Smooth muscle cell of the pulmonary artery (primary cell): ENCODE measurements at places on chromosomes 5 and 9. TPM values are rescaled to one million over a fixed set of nuclear protein-coding genes. Genes with fewer than 3 reads are reported as not detected.

The ACTBL2 gene
- 0.03 TPM in 1 of 2 replicates, not detected in the other for total RNA-seq

The SPINK4 gene
- 0.91 TPM in 1 of 2 replicates, not detected in the other for total RNA-seq

The ZNF879 gene
- total RNA-seq: 4.1 and 4.6 TPM in 2 replicates

The IL31RA gene
- total RNA-seq: 0.13 and 0.76 TPM in 2 replicates

The SPINK7 gene
- total RNA-seq: not detected in 2 replicates

The FAM78A gene
- total RNA-seq: 0.69 and 0.85 TPM in 2 replicates

The HSPB3 gene
- total RNA-seq: 0.85 and 0.86 TPM in 2 replicates

The GRAMD2B gene
- total RNA-seq: 22.0 and 26.0 TPM in 2 replicates

The DNM1 gene
- 1.9 and 5.8 TPM in 2 replicates for total RNA-seq

The CCDC192 gene
- not detected in 2 replicates for total RNA-seq

The SECISBP2 gene
- total RNA-seq: 23.2 and 27.0 TPM in 2 replicates

The DRD1 gene
- 0.33 and 1.2 TPM in 2 replicates for total RNA-seq

The TERT gene
- total RNA-seq: not detected in 2 replicates

The TRPM3 gene
- 4.5 and 9.9 TPM in 2 replicates for total RNA-seq

The PRSS3 gene
- total RNA-seq: 12.1 and 14.8 TPM in 2 replicates

The BAAT gene
- total RNA-seq: 0.07 TPM in 1 of 2 replicates, not detected in the other

The DMRTA1 gene
- 0.13 and 0.66 TPM in 2 replicates for total RNA-seq

The SLC6A3 gene
- total RNA-seq: not detected in 2 replicates

The NEURL1B gene
- 2.1 and 11.3 TPM in 2 replicates for total RNA-seq

The KCNN2 gene
- 0.17 TPM in 1 of 2 replicates, not detected in the other for total RNA-seq

The LHX2 gene
- total RNA-seq: not detected in 2 replicates

The IL4 gene
- not detected in 2 replicates for total RNA-seq

The THOC3 gene
- total RNA-seq: 15.6 and 21.1 TPM in 2 replicates

The COL27A1 gene
- 12.7 and 15.2 TPM in 2 replicates for total RNA-seq

The PLPPR1 gene
- not detected in 2 replicates for total RNA-seq

The PLGRKT gene
- total RNA-seq: 8.3 and 9.5 TPM in 2 replicates

The ZNF346 gene
- 14.3 and 14.7 TPM in 2 replicates for total RNA-seq

The HTR4 gene
- total RNA-seq: 0.07 and 3.3 TPM in 2 replicates

The TLR4 gene
- 21.7 and 35.8 TPM in 2 replicates for total RNA-seq
